ENCODE measurements at places on chromosomes 2 and 18. TPM values are rescaled to one million over a fixed set of nuclear protein-coding genes. Genes with fewer than 3 reads are reported as not detected.

DNAJC5G gene
- 1.6 TPM for total RNA-seq

TGFBRAP1 gene
- total RNA-seq = 9.8 TPM

GRCh38 chr2:54657664-54658083 lies 65.8 kb upstream of the EML6 start:
- no peak for DNase-seq

- DNase-seq = no peak
Measured at GRCh38 chr18:48607056-48607984, 68.5 kb downstream of the CTIF start.

RGPD8 gene
- 10.6 TPM for total RNA-seq

CNRIP1 gene
- 10.1 TPM for total RNA-seq

UBR3 gene
- total RNA-seq = 87.5 TPM

- DNase-seq = no peak
Measured at GRCh38 chr18:46843372-46843771, 73.9 kb downstream of the PIAS2 start.

COL3A1 gene
- 180 TPM for total RNA-seq

Measured in cardiac septum (tissue), 1 donor.